Testis (tissue), 5 donors: ENCODE measurements at places on chromosomes 1 and 21. TPM values are rescaled to one million over a fixed set of nuclear protein-coding genes. Genes with fewer than 3 reads are reported as not detected.

DNA sequence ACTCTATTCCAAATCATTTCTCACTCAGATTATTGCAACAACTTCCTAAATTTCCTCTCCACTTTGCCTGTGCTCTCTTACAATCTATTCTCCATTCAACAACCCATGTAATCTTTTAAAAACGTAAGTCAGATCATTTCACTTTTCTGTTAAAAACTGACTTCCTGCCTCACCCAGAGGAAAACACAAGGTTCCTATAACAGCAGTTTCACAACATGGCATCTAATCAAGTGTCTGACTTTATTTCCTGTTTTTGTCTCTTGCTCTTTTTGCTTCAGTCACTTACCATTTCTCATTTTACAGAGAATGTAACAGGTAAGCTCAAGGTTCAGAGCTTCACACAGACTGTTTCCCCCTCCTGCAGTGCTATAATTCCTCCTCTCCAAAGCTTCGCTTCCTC, 560.7 kb downstream of the LRRIQ3 start:
- DNase-seq: no peak
- no peak overlapping the region for H3K27ac ChIP-seq
- H3K36me3 ChIP-seq: no peaks in the 10 kb centered on the region
- no peaks in the 10 kb centered on the region for H3K4me1 ChIP-seq
- H3K27me3 ChIP-seq: no peaks in the 10 kb centered on the region
- H3K4me3 ChIP-seq: no peak overlapping the region

DNA sequence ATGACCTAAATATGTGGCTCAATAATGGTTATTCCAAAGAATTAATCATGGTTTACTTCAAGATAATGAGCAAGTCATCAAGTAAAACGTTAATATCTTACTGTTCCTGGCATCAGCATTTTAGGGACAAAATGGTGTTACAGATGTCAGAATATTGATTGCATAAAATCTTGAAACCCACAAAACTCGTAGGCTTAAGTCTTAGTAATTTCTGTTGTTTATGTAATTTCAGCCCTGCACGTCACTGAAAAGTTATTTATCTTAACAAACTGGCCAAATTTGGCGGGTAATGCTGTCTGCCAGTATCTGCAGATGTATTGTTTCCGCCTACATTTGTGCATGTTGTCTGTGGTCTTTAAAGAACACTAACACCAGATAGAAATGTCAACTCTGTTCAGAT, 25.8 kb downstream of the CDC7 start:
- H3K36me3 ChIP-seq: no peaks in the 10 kb centered on the region
- H3K27me3 ChIP-seq: no peaks in the 10 kb centered on the region
- H3K4me1 ChIP-seq: peaks cover 3% of the 10 kb centered on the region
- H3K27ac ChIP-seq: no peak overlapping the region
- DNase-seq: no peak
- no peak overlapping the region for H3K4me3 ChIP-seq

GRCh38 chr1:173503391-173503790, 26.3 kb downstream of the PRDX6 start:
- no peaks in the 10 kb centered on the region for H3K27me3 ChIP-seq
- no peaks in the 10 kb centered on the region for H3K4me1 ChIP-seq
- no peak overlapping the region for H3K27ac ChIP-seq
- no peaks in the 10 kb centered on the region for H3K36me3 ChIP-seq

GRCh38 chr21:15152591-15152990, 87.8 kb upstream of the NRIP1 start:
- H3K36me3 ChIP-seq: no peaks in the 10 kb centered on the region
- H3K4me3 ChIP-seq: no peak overlapping the region
- DNase-seq: no peak
- H3K27ac ChIP-seq: no peak overlapping the region
- no peaks in the 10 kb centered on the region for H3K4me1 ChIP-seq
- H3K27me3 ChIP-seq: no peaks in the 10 kb centered on the region

DNA sequence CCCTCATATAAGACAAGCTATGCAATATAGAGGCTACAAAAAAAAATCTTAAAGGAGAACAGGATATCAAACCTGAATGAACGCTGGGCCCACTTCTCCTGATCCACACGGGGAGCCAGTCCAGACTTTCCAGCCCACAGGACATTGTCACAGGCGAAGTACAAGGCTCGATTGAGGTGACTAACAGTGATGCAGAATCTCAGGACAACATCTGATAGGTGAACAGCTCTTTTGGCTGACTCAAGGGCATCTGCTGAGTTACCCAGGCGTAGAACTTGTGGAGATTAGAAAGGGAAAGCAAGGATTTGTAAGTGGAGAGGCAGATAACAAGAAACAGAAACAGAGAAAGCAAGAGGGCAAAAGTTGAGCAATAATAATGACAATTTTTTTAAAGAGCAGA, 1.8 kb downstream of the PEX11B start:
- H3K27me3 ChIP-seq: no peaks in the 10 kb centered on the region
- H3K4me3 ChIP-seq: no peak overlapping the region
- no peak for DNase-seq
- peaks cover 23% of the 10 kb centered on the region for H3K4me1 ChIP-seq
- H3K27ac ChIP-seq: no peak overlapping the region

DNA sequence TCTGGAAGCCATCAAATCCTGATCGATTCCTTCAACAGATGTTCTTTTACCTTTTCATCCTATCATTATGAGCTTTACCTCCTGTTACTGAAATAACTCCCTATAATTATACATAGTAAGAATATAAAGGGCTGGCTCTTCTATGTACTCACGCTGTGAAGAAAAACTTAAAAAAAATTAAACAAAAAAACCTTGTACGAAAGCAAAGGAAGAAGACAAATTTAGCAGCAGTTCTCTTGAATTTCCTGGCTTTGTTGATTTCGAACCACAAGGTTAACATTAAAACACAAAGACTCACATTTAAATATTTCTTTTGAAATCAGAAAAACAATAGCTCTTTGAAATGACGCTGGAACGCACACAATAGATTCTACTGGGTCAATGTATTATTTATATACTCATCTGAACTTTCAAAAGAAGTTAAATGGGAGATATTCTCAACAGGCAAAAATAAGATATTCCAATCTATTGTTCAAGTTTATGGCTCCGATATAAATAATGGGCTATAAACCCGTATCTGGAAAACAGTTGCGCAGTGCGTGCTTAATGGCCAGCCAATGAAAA, 13.6 kb upstream of the SPEN start:
- no peaks in the 10 kb centered on the region for H3K27me3 ChIP-seq
- no peak for DNase-seq
- H3K27ac ChIP-seq: peak overlapping the region; percentile 100
- peak overlapping the region; percentile 84 for H3K4me3 ChIP-seq
- no peaks in the 10 kb centered on the region for H3K36me3 ChIP-seq
- peaks cover 15% of the 10 kb centered on the region for H3K4me1 ChIP-seq

- H3K4me3 ChIP-seq: no peak overlapping the region
- no peak overlapping the region for H3K27ac ChIP-seq
- H3K36me3 ChIP-seq: no peaks in the 10 kb centered on the region
Measured at GRCh38 chr1:168390271-168390670, 109.6 kb downstream of the TBX19 start.

DNA sequence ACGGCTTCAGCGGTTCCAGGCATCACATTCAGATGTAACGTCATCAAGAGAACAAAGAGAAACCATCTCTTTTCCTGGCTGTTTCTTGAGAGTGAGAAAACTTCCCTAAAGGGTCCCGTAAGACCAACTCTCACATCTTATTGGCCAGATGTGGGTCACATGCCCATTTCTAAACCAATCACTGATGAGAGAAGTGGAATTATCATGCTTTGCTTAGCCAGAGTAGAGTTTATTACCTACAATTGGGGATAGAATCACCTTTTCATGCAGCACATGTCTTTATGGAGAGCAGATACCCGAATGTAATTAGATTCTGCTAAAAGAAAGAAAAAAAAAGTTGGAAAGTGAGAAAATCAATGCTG, 54.4 kb downstream of the LYPLAL1 start:
- H3K36me3 ChIP-seq: no peaks in the 10 kb centered on the region
- no peak overlapping the region for H3K4me3 ChIP-seq
- no peak overlapping the region for H3K27ac ChIP-seq
- H3K4me1 ChIP-seq: no peaks in the 10 kb centered on the region
- DNase-seq: peak; percentile 20

- no peak for DNase-seq
- H3K4me1 ChIP-seq: peaks cover 15% of the 10 kb centered on the region
- peak overlapping the region; percentile 68 for H3K4me3 ChIP-seq
- peak overlapping the region; percentile 99 for H3K27ac ChIP-seq
- H3K27me3 ChIP-seq: no peaks in the 10 kb centered on the region
Measured at GRCh38 chr1:244970236-244970743, 105.9 kb upstream of the HNRNPU start.

Gene CLSTN1
- 52.6 TPM for total RNA-seq

Gene CSMD2
- total RNA-seq: 3.8 TPM

Gene SLC35D1
- 17.2 TPM for total RNA-seq

Gene LAD1
- total RNA-seq: 0.37 TPM

Gene SCAF4
- total RNA-seq: 44.0 TPM
